Stimulated activated CD4-positive, alpha-beta T cell treated with anti-CD3 and anti-CD28 coated beads, Interleukin-2, amount 100 ng/mL, for 48 hours (primary cell): ENCODE measurements at places on chromosomes 7 and 10.

DNA sequence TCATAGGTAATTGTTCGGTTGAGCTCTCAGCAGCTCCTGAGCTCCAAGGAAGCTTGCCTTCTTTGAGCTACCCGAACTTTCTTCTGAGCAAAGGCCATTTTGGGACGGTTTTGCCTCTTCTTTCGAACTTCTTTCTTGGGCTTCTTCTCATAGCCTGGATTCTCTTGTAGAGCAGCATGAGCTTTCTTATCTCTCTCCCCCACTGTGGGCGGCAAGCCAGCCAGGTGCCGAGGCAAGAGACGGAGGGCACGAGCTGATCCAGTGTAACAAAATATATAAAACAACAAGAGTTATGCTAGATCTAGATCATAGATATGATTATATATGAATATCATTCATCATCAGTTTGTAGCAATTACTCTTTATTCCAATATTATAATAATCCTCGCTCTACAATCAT, 16.5 kb upstream of the KNDC1 start:
- DNase-seq: no peak

- no peak for DNase-seq
Measured at GRCh38 chr7:76267107-76267893, 35.2 kb upstream of the HSPB1 start.

- DNase-seq: no peak
Measured at GRCh38 chr7:57308631-57309408, 141.2 kb upstream of the ZNF716 start.

DNA sequence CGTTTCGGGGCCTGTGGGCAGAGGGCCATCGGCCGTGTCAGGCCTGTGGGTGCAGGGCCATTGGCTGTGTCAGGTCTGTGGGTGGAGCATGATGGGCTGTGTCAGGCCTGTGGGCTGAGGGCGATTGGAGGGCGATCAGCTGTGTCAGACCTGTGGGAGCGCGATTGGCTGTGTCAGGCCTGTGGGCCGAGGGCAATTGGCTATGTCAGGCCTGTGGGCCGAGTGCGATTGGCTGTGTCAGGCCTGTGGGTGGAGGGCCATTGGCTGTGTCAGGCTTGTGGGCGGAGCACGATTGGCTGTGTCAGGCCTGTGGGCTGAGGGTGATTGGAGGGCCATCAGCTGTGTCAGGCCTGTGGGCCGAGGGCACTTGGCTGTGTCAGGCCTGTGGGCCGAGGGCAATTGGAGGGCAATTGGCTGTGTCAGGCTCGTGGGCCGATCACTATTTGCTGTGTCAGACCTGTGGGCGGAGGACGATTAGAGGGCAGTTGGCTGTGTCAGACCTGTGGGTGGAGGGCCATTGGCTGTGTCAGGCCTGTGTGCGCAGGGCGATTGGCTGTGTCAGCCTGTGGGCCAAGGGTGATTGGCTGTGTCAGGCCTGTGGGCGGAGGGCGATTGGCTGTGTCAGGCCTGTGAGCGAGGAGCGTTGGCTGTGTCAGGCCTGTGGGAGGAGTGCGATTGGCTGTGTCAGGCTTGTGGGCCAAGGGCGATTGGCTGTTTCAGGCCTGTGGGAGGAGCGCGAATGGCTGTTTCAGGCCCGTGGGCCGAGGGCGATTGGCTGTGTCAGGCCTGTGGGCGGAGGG, 54.1 kb downstream of the DYNC2I1 start:
- DNase-seq: no peak

DNA sequence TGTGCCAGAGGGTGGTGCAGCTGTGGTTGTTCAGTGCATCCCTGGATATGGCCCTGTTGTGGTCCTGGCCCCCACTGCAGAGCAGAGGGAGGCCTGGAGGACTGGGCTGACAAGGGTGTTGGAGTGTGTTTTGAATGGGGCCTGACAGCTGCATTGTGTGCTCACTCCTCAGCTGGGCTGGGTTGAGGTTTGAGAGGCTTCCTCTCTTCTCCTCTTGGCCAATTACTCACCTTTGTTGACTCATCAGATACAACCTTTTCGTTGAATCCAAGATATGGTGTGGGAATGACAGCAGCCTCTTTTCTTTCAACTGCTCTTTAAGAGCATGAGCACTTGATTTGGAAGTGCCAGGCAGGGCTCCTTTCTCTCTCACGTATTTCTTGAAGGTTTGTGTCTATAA, 228.5 kb upstream of the COBL start:
- DNase-seq: no peak

DNA sequence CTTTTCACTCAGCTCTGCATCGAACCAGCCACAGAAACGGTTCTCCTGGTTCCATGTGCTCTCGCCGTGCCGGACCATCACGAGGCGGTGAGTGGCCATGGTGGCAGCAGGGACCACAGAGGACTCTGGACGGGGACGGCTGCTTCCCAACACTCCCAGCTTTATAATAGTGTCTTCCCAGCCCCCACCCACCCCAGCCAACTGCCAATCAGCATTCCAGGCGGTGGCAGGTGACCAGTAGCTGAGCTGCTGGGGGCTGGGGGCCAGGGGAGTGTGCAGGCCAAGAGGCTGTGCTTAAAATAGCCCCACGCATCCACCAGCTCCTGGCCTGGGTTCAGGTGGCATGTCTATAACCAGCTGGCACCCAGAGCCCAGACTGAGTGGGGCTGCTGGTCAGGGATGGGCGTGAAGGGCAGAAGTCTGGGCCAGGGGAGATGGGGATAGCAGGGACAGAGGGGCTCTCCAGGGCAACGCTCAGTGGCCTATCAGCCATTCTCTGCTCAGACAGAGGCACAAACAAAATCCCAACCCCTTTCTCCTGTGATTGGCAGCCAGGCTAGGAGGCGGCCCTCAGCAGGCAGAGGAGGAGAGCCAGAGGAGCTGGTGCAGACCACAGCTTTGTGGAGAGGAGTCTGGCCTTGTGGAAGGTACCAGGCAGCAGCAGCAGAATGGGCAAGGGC, at the start of gene PGAM2:
Gene PGAM2, minus strand, starts transcription at position 137 of the 680 bp plus-strand sequence. Its CDS starts 38 bp downstream, at position 99.
- no peak for DNase-seq

GRCh38 chr10:7956508-7956907, 98.0 kb upstream of the GATA3 start:
- DNase-seq: no peak
